ENCODE measurements at places on chromosomes 12 and 14.

DNA sequence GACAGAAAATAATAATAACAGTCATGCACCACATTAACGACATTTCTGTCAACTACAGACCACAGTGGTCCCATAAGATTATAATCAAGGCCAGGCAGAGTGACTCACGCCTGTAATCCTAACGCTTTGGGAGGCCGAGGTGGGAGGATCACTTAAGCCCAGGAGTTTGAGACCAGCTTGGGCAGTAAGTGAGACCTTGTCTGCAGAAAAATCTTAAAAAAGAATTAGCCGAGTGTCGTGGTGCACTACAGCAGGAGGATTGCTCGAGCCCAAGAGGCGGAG, 8.6 kb downstream of the NAB2 start:
- no peak overlapping the region for H3K27ac ChIP-seq
- no peak overlapping the region for H3K4me3 ChIP-seq
- no peak for DNase-seq
- peaks cover 40% of the 10 kb centered on the region for H3K4me1 ChIP-seq
- H3K36me3 ChIP-seq: peaks cover 57% of the 10 kb centered on the region

GRCh38 chr12:128903236-128903635, 50.0 kb downstream of the GLT1D1 start:
- H3K36me3 ChIP-seq: no peaks in the 10 kb centered on the region
- no peaks in the 10 kb centered on the region for H3K27me3 ChIP-seq
- no peaks in the 10 kb centered on the region for H3K4me1 ChIP-seq
- no peak for DNase-seq
- no peak overlapping the region for H3K27ac ChIP-seq

DNA sequence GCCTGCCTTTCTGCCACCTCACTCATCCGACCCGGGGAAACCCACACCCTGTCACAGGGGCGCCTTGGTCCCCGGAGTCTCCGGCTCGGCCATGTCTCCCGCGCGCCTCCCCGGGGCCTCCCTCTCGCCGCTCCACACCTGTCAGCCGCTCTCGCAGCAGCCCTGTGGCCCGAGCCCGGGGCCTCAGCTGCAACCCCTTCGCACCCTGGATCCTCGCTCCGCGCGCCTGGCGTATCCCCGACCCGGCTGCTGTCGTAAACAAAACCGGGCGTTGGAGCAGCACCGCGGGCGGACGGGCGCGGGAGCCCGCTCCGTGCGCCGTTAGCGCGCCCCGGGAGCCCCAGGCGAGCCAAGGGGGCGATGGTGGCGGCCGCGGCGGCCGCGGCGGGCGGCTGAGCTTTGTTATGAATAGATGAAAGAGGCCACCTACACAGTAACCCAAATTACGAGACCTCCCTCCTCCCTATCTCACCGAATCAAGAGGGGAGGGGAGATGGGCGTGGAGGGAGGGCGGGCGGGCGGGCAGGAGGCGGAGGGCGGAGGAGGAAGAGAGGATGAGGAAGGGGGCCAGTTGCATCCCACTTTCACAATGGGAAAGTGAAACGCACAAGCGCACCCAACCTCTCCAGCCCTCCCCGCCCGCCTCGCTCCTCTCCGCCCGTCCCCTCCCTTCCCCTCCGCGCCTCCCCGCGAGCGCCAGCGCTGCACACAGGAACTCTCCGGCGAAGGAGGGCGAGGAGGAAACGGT, at the start of gene PLXNC1:
Gene PLXNC1, plus strand, starts transcription at position 587 of the 748 bp plus-strand sequence. CDS start 395 bp downstream, outside the sequence.
- peak within 1 kb of the TSS; percentile 92 for H3K4me3 ChIP-seq
- peaks cover 7% of the 10 kb centered on the region for H3K36me3 ChIP-seq

- no peak overlapping the region for H3K27ac ChIP-seq
- H3K4me3 ChIP-seq: no peak overlapping the region
- no peaks in the 10 kb centered on the region for H3K4me1 ChIP-seq
- H3K36me3 ChIP-seq: no peaks in the 10 kb centered on the region
These were observed 454.9 kb downstream of the ATP23 start for GRCh38 chr12:58396239-58396638.

DNA sequence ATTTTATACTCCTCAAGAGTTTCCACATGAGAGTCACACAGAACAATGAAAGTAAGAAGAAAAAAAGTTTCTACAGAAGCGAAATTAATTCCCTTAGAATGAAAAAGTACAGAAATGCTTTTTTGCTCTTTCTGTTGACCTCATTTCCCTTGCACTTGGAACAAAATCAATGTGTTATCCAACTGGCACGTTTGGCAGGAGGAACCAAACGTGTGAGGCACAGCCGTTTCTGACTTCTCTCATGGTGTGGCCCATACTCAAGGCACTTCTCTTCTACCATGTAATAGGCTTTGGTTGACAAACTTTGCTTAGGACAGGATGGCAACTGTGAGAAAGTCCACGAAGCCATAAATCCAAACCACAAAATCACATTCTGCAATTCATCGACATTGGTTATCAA, 297.0 kb downstream of the FUT8 start:
- H3K36me3 ChIP-seq: peaks cover 40% of the 10 kb centered on the region
- no peak overlapping the region for H3K27ac ChIP-seq
- H3K4me3 ChIP-seq: no peak overlapping the region
- H3K27me3 ChIP-seq: no peaks in the 10 kb centered on the region
